ENCODE measurements at places on chromosomes 11 and 22. TPM values are rescaled to one million over a fixed set of nuclear protein-coding genes. Genes with fewer than 3 reads are reported as not detected.

DNA sequence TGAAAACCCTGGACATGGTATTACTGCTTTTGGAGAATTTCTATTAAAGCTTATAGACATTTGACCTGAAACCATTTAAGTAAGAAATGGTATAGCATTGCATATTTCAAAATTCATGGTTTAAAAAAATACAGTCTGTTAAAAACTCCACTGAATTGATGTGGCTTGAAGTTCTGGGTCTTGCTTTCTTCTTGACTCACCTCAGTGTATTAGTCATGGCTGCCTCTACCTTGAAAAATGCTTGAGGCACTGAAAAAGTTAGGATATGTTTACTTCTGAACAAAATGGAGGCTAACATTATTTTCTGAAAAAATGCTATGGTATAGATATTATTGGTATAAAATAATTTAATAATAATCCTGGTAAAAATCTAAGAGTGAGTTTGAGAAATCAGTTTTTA lies 349.2 kb downstream of the AASDHPPT start:
- no peak for DNase-seq
- H3K27me3 ChIP-seq: no peaks in the 10 kb centered on the region
- no peak overlapping the region for H3K27ac ChIP-seq
- H3K4me1 ChIP-seq: no peaks in the 10 kb centered on the region
- H3K36me3 ChIP-seq: no peaks in the 10 kb centered on the region
- H3K4me3 ChIP-seq: no peak overlapping the region

- no peak for DNase-seq
- H3K27me3 ChIP-seq: no peaks in the 10 kb centered on the region
- H3K4me3 ChIP-seq: no peak overlapping the region
- H3K27ac ChIP-seq: no peak overlapping the region
- H3K36me3 ChIP-seq: no peaks in the 10 kb centered on the region
Measured at GRCh38 chr11:27871056-27871455, 170.8 kb upstream of the BDNF start.

GRCh38 chr11:92638678-92639077 lies 330.8 kb upstream of the MTNR1B start:
- no peak for DNase-seq
- H3K4me1 ChIP-seq: no peaks in the 10 kb centered on the region
- H3K27me3 ChIP-seq: no peaks in the 10 kb centered on the region
- H3K4me3 ChIP-seq: no peak overlapping the region
- no peaks in the 10 kb centered on the region for H3K36me3 ChIP-seq

The KRTAP5-2 gene
- not detected for total RNA-seq

DNA sequence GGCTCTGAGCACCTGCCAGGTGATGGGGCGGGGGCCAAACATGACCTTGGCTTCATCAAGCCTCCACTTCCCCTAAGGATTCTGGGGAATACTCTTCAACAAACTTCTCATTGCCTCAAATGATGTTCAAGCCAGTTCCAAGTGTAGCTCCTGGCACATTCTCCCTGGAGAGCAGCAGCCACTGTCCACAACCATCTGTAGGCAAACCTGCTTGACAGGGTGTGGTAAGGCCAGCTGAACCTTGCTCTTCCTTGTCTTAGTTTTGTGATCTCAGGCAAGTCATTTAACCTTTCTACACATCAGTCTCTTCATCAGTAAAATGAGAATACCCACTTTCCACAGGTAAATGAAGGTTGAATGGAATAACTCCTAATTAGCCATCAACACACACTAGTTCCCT lies 323.3 kb downstream of the TENM4 start:
- no peaks in the 10 kb centered on the region for H3K36me3 ChIP-seq
- H3K27me3 ChIP-seq: no peaks in the 10 kb centered on the region
- DNase-seq: no peak
- H3K27ac ChIP-seq: no peak overlapping the region
- no peaks in the 10 kb centered on the region for H3K4me1 ChIP-seq

The P2RY2 gene
- 0.52 TPM for total RNA-seq

The TBX10 gene
- total RNA-seq: 0.05 TPM

GRCh38 chr22:29096736-29097669 lies 24.2 kb downstream of the KREMEN1 start:
- H3K36me3 ChIP-seq: peaks cover 26% of the 10 kb centered on the region
- no peak overlapping the region for H3K27ac ChIP-seq
- no peak for DNase-seq
- no peaks in the 10 kb centered on the region for H3K27me3 ChIP-seq

The SLC37A2 gene
- total RNA-seq: 4.3 TPM

GRCh38 chr11:120352405-120352804 lies 16.2 kb downstream of the ARHGEF12 start:
- H3K4me3 ChIP-seq: no peak overlapping the region
- H3K36me3 ChIP-seq: no peaks in the 10 kb centered on the region
- peaks cover 10% of the 10 kb centered on the region for H3K27me3 ChIP-seq
- H3K4me1 ChIP-seq: no peaks in the 10 kb centered on the region

DNA sequence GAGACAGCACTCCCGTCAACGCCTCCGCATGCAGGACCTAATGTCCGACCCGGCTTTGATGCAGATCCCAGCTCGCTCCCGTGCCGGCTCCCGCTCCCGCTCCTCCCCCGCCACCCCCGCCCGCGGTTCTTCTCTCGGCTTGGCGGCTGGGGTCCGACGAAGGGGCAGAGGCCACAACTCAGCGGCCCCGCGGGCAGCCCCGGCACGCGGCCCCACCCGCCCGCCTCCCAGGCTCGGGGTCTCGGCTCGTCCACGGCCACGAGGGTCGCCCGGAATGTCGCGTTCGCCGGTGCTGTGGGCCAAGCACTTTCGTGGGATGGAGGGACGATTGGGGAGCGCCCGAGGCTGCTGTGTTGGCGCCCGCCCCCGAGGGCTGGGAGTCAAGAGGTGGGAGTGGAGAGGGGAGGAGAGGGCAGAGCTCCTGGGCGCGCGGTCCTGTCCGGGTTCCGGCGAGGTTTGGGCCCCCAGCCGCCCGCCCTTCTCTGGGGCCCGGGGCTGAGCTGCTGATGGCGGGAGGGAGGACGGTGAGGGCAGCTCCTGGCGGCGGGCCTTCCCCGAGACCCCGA lies 5.3 kb upstream of the TBX1 start:
- H3K4me1 ChIP-seq: peaks cover 37% of the 10 kb centered on the region
- H3K36me3 ChIP-seq: no peaks in the 10 kb centered on the region
- H3K27ac ChIP-seq: no peak overlapping the region
- peaks cover 75% of the 10 kb centered on the region for H3K27me3 ChIP-seq
- DNase-seq: no peak

All from thymus (tissue), 14 donors.